Stimulated activated CD4-positive, alpha-beta T cell treated with anti-CD3 and anti-CD28 coated beads, Interleukin-1b, Interleukin-23, amount 100 ng/mL, for 1 hour (primary cell): ENCODE measurements at places on chromosomes 11 and 22.

- no peak for DNase-seq
These were observed 46.6 kb downstream of the KDM2A start for GRCh38 chr11:67165623-67166022.

GRCh38 chr11:128707681-128708080 lies 13.8 kb downstream of the FLI1 start:
- DNase-seq, result no peak

DNA sequence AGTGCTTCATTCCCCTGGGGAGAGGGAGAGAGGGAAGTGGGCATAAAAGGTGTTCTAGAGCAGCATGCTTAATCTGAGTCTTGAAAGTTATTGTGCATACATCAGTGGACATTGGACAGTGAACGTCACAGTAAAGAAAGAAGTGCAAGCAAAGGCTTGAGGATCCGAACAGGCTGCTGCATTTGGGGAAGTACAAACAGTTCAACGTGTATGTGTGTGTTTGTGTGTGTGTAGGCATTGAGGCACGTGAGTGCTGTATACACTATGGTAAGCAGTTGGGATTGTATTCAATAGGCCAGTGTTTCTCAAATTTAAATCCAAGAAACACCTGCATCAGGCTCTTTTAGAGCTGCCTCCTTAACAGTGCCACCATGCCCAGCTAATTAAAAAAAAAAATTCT lies 10.4 kb upstream of the EIF3M start:
- no peak for DNase-seq

GRCh38 chr11:6397636-6398035 lies 7.4 kb downstream of the SMPD1 start:
- no peak for DNase-seq

- no peak for DNase-seq
These were observed 40.1 kb upstream of the PRR5 start for GRCh38 chr22:44661659-44662569.
